ENCODE measurements at places on chromosomes 12 and 14. TPM values are rescaled to one million over a fixed set of nuclear protein-coding genes. Genes with fewer than 3 reads are reported as not detected.

C12orf50 gene
- not detected for total RNA-seq

POU6F1 gene
- total RNA-seq: 4.7 TPM

PHETA1 gene
- 5.8 TPM for total RNA-seq

SYNJ2BP gene
- total RNA-seq: 7.9 TPM

PLEKHD1 gene
- total RNA-seq: not detected

PLEKHG7 gene
- total RNA-seq: not detected

DTX1 gene
- total RNA-seq: not detected
